ENCODE measurements at places on chromosomes 11 and 22.

GRCh38 chr11:27839226-27839913, 139.1 kb upstream of the BDNF start:
- DNase-seq: no peak

DNA sequence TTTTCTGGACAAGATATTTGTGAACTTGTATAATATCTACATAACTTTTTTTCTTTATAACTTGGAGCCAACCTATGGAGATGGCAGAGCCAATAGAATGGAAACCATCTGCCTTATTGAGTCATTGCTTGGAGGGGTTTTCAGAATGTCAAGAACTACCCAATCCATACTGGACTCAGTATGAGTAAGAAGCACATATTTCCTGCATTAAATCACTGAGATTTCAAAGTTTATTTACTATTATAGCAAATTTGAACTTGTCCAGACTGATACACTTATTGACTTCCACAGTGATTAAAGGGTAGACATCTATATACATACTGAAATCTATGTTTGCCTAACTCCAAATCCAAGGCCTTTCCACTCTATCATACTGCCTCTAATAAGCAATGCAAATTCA, 704.0 kb downstream of the KCNA4 start:
- DNase-seq: no peak

- no peak for DNase-seq
These were observed 145.7 kb downstream of the TENM4 start for GRCh38 chr11:79294845-79295731.

GRCh38 chr11:21564833-21565682, 627.8 kb upstream of the ANO5 start:
- no peak for DNase-seq

GRCh38 chr11:45482331-45482730, 183.1 kb downstream of the CHST1 start:
- DNase-seq: peak; percentile 52

GRCh38 chr22:26979294-26979693, 321.9 kb downstream of the MIAT start:
- DNase-seq: no peak

DNA sequence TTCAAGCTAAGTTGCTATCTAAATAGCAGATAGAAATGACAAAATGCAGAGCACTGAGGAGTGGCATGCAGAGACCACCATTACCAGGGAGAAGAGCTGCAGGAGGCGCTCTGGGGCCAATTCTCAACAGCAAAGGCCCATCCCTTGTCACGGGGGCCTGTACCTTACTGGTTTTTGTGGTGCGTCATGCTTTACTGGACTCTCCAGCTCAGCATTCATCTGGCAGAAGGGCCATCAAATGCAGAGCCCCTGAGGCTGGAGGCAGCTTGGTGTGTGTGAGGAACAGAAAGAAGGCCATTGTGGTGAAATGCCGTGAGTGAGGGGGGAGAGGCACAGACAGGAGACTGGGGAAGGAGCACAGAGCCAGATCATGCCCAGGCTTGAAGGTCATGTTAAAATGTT, 56.5 kb upstream of the NAV2 start:
- no peak for DNase-seq

GRCh38 chr11:44855493-44855849, 95.2 kb downstream of the TP53I11 start:
- no peak for DNase-seq

- no peak for DNase-seq
These were observed 25.0 kb upstream of the TMPRSS4 start for GRCh38 chr11:118051611-118052461.

DNA sequence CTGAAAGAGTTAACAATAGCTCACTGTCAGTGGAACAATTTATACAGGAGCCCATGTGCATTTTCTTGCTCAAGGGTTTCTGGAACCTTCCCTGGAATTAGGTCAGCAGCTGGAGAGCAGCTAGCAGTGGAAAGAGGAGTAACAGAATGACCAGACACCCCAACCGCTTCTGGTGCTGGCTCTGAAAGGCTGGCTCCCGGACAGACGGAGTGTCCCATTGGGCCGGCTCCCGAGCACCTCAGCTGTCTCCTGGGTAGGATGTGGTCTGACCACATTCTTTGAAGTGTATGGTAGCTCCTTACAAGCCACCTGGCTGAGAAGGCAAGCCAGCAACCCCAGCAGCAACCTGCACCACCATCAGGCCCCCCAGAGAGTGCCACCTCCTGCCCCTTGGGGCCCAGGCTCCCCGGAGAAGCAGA, 44.7 kb downstream of the ABTB2 start:
- DNase-seq: no peak

DNA sequence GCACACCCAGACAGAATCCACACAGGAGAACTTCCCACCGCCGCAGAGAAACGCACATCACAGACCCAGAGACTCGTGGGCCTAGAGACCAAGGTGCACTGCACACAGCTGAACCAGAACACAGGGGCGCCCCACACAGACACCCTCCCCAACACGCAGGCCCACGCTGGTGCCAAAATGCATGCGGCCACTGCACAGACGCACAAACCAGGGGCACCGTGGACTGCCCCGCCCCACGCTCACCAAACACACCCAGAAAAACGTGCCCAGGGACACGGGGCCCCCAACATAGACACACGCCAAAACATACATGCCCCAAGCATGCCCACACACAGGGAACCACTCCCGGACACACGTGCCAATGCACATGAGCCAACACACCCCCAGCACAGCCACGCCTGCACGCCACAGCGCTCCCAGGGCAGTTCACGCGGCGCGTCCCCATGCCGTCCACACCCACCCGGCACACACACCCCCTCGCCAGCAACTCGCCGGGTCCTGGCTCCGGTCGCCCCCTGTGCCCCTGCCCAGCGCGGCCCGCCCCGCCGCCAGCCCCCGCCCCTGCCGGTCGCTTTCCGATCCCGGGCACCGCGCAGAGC, 7.8 kb downstream of the ELFN2 start:
- no peak for DNase-seq

GRCh38 chr22:27615408-27615807, 186.1 kb downstream of the MN1 start:
- DNase-seq: no peak

- DNase-seq: no peak
These were observed 302.2 kb downstream of the AASDHPPT start for GRCh38 chr11:106379712-106380111.

DNA sequence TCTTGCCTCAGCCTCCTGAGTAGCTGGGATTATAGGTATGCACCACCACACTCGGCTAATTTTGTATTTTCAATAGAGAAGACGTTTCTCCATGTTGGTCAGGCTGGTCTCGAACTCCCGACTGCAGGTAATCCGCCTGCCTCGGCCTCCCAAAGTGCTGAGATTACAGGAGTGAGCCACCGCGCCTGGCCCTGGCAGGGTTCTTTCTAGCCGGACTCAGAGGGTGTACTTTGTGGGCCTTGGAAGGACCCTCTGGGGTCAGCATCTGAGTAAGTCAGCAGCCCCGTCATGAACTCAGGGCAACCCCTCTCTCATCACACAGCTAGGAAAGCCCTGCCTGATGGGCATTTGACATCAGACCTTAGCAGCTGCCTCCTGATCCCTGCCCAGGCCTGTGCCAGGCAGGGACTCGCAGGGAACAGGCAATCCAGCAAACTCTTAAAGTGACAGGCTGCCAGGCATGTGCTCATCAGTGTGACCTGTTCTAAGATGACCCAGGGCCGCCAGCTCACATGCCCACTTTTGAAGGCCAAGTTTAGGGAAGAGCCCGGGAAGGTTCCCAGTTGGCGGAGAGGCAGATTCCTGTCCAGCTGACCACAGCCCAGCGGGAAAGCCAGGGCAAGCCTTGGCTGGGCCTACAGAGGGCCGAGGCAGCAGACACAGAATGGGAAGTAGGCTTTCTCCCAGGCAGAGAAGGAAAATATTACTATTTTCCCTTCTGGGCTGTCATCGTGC, 92.9 kb downstream of the MORC2 start:
- no peak for DNase-seq

DNA sequence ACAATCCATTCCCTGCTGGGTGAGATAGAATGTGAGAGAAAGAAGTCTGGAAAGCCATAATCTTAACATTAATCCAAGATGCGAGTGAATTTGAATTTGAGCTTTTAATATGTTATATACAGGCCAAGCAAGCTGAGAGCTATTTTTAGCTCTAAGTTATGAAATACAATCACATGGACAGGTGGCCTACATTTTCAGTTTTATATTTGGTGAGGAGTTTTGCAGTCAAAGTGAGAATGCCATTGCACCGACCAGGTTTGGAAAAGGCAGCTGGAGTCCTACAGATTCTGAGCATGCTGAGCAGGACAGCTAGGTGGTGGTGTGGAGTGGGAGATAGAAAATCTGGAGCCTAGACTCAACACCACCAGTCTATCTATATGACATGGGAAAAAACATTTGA, 12.0 kb downstream of the OR5B21 start:
- DNase-seq: no peak

GRCh38 chr11:4044976-4045646, 49.5 kb upstream of the RRM1 start:
- no peak for DNase-seq

DNA sequence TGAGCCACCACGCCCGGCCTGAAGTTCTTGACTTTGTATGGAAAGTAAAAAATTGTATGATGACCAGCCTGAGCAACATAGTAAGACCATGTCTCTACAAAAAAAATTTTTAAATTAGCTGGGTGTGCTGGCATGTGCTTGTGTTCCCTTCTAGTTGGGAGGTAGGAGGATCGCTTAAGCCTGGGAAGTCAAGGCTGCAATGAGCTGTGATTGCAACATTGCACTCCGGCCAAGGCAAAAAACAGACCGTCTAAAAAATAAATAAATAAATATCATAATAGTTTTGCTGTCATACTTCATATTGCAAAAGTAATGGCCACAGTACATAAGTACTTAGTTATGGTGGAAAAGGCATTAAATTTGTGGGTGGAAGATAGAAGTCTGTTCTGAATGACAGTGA, 3.4 kb downstream of the AGBL2 start:
- DNase-seq: no peak

DNA sequence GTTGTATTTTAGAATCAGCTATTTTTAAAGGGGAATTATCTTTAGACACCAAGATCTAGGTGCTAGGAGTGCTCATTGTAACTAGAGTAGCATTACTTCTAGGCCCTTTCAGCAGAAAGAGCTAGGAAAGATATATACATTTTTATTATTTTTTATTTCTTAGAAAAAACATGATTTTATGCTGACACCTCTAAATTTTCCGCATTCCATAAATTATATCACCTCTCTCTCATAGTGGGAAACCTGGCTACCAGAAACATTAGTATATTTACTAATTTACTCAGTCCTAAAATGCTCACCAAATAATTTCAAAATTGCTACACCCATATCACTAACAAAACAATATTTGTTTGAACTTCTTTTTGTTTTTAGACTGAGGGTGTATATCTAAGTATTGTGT, 32.1 kb upstream of the SLC36A4 start:
- DNase-seq: no peak

GRCh38 chr11:87128372-87128771, 90.6 kb downstream of the TMEM135 start:
- DNase-seq: no peak

GRCh38 chr22:35033635-35034296, 32.2 kb upstream of the ISX start:
- peak; percentile 24 for DNase-seq

GRCh38 chr11:122833846-122834464, 4.3 kb upstream of the CRTAM start:
- DNase-seq: no peak

DNA sequence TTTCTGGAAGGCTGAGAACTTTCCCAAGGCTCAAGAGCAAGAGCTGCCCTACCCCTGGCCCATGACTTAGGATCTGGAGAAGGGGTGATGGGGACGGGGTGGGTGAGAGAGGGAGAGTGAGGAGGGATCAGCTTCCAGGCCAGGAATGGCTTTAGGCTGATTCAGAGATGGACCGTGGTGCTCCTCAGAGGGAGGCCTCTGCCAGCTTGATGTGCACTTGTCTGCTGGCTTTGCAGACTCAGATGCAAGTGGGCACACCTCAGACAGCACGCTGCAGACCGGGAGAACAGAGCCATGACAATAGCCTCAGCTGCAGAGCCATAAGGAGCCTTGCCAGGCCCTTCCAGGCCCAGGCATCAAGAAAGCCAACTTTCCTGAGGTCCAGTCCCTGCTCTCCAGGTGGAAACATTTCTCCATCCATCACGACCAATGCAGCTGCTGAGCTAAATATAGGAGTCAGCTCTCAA, 41.3 kb downstream of the ALX4 start:
- no peak for DNase-seq

DNA sequence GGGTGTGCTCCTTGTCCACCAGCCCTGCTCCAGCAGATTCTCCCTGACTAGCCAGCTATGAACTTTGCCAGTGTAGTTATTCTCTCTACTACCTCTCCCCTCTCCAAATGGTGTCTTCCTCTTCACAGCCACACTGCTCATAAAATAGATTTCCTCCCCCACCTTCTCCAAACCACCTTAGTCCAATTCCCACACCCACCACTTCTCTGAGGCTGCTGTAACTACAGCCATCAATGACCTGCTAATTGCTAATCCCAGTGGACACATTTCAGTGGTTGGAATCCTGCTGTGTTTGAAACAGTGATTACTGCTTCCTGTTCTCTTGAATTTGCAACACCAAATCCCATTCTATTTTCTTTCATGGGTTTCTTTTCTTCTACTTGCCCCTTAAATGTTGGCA, 23.4 kb downstream of the SYT9 start:
- no peak for DNase-seq

DNA sequence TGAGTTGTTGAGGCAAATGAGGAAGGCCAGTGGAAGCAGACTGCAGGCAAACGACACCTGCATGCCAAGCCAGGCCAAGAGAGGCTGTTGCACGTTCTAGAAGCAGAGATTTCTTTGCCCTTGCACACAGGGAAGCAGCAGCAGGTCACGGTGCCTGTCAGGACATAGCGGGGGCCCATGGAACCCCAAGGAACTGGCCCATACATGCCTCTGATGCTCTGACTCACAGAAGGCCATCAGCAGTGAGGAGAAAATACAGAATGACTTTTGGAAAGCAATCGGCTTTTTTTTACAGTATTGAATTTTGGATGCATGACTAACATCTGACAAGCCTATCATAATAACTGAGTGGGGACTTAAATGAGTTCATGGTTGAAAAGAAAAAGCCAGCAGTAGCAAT, 123.9 kb downstream of the MPPED1 start:
- no peak for DNase-seq

GRCh38 chr11:122864386-122865115, 18.0 kb upstream of the JHY start:
- no peak for DNase-seq

DNA sequence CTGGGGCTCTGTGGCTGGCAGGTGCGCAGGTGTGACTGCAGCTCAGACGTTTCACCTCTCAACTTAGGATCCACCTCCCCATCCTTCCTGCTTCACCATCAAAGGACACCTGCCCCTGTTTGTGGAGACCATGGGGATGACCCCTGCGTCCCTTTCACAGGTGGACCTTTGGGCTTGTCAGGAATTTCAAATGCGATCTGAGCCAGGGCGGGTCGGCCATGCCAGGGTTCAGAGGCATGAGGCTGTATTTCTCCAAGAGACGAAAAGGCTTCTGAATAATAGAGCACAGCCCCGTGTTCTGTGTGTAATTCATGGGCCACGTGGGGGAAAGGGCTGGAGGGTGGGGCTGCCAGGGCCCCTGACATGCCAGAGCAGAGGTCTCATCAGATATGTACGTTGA, 668.0 kb downstream of the BRD1 start:
- no peak for DNase-seq
